Stimulated activated CD4-positive, alpha-beta T cell treated with anti-CD3 and anti-CD28 coated beads, Interleukin-2, amount 100 ng/mL, for 48 hours (primary cell): ENCODE measurements at places on chromosomes 7 and 10.

DNA sequence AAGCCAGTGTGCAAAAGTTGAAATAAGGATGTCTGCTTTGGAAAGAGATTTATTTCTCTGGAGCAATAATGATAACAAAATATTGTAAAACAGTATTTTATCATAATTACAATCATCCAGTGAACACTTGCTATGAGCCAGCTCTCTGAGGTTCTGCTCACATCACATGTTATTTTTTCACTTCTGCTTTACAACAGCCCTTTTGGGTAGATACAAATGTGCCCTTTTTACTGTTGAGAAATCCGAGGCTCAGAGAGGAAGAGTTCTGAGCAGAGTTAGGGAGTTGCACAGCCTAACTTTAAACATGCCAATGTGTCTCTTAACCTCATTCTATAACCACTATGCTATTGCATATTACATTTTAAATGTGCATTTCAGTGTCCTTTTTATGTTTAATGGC is 232.6 kb upstream of the CDC14C start:
- DNase-seq, result no peak

GRCh38 chr7:7427363-7427762 is 108.3 kb downstream of the COL28A1 start:
- DNase-seq, result no peak

- DNase-seq, result peak; percentile 16
These were observed 586 bp upstream of the ANKRD26 start for GRCh38 chr10:27100813-27101347.

GRCh38 chr7:100583132-100584053 is 2.5 kb downstream of the LRCH4 start:
- DNase-seq, result no peak

GRCh38 chr7:73446682-73447081 is 13.1 kb downstream of the FZD9 start:
- DNase-seq, result no peak

- no peak for DNase-seq
These were observed 87.9 kb upstream of the IKZF1 start for GRCh38 chr7:50216626-50217025.

DNA sequence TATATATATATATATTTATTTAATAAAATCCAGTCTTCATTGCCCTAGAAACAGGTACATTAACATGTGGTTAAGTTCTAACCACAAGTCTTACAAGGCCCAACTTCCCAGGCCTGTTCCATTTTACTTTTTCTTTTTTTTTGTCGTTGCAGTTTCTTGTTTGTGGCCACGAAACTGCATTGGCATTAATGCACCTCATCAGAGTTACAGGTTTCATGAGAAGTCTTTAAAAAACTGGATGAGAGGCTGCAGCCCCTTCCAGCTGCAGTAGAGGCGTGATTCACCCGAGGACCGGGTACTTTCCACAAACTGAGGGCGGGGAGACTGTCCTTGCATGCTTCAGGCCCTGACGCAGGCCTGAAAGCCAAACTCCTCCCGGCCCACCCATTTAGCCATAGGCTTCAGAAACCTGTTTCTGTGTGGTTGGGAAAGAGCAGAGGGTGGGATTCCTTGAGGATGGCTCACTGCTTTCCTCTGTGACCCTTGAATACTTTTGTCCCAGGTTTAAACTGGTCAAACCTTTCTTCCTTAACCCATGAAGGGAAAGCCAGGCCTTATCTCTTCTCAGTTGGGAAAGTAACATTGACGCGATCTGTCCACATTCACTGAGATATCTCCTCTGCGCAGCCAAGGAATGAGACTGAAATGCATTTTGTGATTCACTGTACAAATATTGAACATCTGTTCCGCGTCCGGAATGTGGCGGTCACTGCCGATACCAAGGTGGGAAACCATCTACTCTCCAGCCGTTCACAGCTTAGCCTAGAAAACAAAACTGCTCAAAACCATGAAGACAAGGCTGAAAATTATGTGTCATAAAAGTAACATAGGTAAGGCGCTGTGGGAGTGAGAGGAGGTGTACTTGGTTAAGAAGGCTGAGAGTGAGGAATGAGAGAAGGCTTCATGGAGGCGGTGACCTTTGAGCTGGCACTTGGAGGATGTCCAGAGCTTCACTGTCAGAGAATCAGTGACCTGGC is 311.7 kb downstream of the GATA3 start:
- DNase-seq, result peak; percentile 33

- peak; percentile 76 for DNase-seq
These were observed at the start of gene PTPRN2 for GRCh38 chr7:158587162-158588084. Gene PTPRN2 (minus strand): TSS chr7:158587823.

DNA sequence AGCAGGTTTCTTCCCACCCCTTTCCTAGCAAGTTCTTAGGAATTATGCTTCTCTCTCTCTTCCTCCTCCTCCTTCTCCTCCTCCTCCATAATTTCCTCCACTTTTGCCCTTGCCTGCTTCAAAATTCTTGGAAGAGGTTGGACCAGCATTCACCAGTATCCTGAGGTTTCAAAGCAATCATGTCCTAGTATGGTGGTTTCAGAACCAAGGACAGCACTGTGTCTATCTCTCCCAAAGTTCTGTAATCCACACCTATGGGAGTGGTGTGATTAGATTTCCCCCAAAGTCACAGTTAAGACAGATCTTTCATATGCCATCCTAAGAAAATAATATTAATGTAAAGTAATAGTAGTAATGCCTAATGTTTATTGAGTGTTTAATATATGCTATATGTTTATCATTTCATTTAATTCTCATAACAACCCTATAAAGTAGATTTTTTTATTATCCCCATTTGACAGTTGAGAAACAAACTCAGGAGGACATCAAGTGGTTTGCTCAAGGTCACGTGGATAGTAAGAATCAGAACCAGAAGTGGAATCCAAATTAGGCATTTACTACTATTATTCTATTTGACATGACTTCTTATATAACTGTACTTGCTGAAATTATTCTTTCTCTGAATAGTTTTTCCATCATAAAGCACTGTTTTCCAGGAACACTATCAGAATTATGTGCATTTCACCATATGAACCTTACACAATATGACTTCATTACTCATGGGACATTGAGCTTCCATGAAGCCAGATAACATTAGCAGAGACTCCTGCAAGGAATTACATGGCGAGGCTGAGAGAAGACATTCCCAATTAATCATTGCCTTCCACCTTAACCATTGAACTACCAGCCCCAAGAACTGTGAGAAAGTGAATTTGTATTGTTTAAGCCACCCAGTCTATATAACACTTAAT is 91.4 kb downstream of the IPMK start:
- no peak for DNase-seq

DNA sequence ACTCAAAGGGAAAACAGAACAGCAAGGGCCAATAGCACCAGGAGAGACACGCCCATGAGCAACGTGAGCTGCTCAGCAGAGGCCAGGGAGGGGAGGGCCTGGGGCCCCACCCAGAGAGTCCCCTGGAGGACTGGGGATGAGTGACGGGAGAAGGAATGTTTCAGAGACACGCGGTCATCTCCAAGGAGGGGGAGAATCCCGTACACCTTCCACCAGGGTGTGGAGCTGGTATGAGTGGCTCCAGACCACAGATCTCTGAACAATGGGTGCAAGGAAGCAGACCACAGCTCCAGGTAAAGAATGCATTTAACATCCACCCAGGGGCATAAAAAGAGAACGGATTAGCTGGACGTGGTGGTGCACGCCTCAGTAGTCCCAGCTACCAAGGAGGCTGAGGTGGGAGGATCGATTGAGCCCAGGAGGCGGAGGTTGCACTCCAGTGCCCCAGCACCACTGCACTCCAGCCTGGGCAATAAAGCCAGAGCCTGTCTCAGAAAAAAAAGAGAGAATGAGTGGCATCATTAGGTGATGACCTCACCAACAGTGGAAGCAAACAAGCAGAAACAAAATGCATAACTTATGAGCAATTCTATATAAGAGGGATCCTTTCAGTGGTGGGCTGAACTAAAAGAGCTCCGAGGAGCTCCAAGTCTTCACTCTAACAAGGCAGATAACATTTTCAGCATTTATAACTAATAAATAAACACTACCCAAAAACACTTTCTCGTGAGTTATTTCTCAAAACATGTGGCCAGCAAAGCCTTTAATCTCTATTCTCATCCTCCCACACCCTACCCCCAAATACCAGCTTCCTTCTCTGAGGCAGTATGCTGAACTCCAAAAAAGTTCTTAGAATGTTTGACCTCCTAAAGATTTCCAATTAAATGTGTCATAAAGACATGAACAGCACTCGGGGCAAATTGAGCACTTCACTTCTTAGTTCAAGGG is 12.5 kb downstream of the PSAP start:
- DNase-seq, result no peak
